Regular cardiac myocyte (primary cell): ENCODE measurements at places on chromosomes 12 and 14. TPM values are rescaled to one million over a fixed set of nuclear protein-coding genes. Genes with fewer than 3 reads are reported as not detected.

Gene DPF3
- total RNA-seq = 6.1 and 6.2 TPM in 2 replicates

Gene TSPAN19
- not detected in 2 replicates for total RNA-seq

Gene GPR135
- 1.7 and 3.1 TPM in 2 replicates for total RNA-seq

Gene GZMB
- total RNA-seq = not detected in 2 replicates

Gene DENND5B
- total RNA-seq = 9.0 and 17.8 TPM in 2 replicates

Gene ENDOU
- under 0.01 TPM in 1 of 2 replicates, not detected in the other for total RNA-seq

Gene CLEC2B
- 15.1 and 24.2 TPM in 2 replicates for total RNA-seq

Gene KCNMB4
- 1.9 and 5.1 TPM in 2 replicates for total RNA-seq

Gene KRT78
- total RNA-seq = not detected in 2 replicates

Gene KCNC2
- not detected in 2 replicates for total RNA-seq

Gene HOXC4
- total RNA-seq = 0.19 TPM in 1 of 2 replicates, not detected in the other

Gene NRL
- total RNA-seq = 0.56 and 0.77 TPM in 2 replicates

Gene RBP5
- total RNA-seq = 0.19 TPM in 1 of 2 replicates, not detected in the other

Gene CMAS
- 26.2 and 39.9 TPM in 2 replicates for total RNA-seq

Gene DTX3
- total RNA-seq = 5.4 and 14.7 TPM in 2 replicates

Gene RAD51AP1
- 7.3 and 27.4 TPM in 2 replicates for total RNA-seq

Gene AICDA
- not detected in 2 replicates for total RNA-seq

Gene RHOF
- 3.1 and 3.6 TPM in 2 replicates for total RNA-seq
